Daoy (cell line): ENCODE measurements at places on chromosomes 2 and 18. TPM values are rescaled to one million over a fixed set of nuclear protein-coding genes. Genes with fewer than 3 reads are reported as not detected.
A peak's percentile ranks its signal among the peaks of the same experiment; 100 is the strongest.

GRCh38 chr2:184534986-184535385 is 63.3 kb upstream of the ZNF804A start:
- DNase-seq, result no peak

DNA sequence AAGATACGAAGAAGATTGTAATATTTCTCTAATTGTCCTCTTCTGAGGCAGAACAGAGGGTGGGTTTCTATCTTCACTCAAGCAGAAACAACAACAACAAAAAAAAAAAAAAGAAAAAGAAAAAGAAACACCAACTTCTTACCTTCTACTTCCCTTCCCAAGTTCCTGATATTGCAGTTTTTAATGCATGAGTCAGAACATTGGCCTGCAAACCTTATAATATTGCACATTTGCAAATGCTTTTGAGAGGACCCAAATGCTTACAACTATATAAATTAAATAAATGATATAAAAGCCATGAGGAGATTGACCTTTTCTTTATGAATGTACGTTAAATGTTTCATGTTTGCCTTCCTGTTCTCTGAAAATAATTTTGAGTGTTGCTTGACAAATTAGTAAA is 37.3 kb downstream of the PAX3 start:
- DNase-seq, result no peak

DNA sequence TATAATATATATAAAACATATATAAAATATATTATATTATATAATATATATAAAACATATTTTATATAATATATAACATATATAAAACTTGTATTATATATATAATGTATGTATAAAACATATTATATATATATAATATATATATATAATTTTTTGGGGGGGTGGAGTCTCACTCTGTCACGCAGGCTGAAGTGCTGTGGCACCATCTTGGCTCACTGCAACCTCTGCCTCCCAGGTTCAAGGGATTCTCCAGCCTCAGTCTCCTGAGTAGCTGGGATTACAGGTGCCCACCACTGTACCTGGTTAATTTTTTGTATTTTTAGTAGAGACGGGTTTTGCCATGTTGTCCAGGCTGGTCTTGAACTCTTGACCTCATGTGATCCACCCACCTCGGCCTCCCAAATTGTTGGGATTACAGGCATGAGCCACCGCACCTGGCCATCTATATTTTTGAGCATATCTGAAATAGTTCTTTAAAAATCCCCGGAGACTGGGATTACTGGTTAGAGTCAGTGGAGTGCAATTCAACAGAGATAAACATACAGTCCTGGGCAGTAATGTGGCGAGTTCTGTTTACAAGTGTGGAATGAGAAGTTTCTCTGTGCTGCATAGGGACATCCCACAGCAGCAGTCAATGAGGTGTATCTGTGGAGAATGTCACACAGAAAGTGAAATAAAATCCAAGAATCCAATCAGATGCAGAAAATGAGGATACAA is 208.4 kb downstream of the MYCN start:
- no peak for DNase-seq

- peak; percentile 22 for DNase-seq
Measured at GRCh38 chr2:16223841-16224177, 283.5 kb downstream of the MYCN start.

DNA sequence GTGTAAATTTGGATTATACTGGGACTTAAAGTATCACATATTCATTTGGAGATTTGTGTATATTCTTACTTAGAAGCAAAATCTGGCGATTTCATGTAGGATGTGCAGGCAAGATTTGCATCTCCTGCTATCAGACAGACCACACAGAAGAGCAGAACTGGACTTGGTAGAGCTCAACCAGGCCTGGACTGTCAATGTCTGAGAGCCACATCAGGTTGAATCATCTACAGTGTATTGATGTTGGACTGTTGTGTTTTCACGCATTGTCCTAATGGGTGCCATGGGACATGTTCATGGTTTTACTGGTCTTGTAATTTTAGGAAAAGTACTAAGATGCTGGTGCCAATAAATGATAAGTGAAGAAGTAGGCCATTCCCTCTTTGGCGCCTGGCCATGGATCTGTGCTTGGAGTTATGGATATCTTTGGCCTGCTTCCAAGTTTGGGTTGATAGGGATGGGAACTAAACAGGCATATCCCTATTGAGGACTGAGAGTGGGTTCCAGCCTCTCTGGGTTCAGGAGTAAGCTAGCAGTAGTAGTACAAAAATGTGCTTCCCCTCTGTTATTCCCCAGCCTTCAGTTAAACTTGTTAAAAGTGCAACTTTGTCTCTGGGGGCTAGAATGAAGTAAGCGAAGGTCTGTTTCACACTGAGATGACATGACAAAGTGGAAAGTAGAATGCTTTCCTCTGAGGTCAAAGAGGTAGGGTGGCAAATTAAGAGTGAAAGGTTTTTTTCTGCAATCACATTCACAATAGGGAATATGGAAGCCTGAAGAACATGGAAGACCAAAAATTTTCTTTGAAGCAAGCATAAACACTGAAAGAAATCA is 49.2 kb upstream of the NEMP2 start:
- no peak for DNase-seq

GRCh38 chr2:7722212-7722910 is 805.1 kb downstream of the RNF144A start:
- no peak for DNase-seq

- peak; percentile 51 for DNase-seq
Measured at GRCh38 chr18:67359873-67360838, 156.4 kb downstream of the DSEL start.

- DNase-seq, result no peak
Measured at GRCh38 chr2:238693337-238694093, 154.4 kb upstream of the TWIST2 start.

GRCh38 chr18:45423659-45424058 is 191.6 kb upstream of the SLC14A2 start:
- DNase-seq, result no peak

- DNase-seq, result no peak
Measured at GRCh38 chr2:28469304-28469703, 26.6 kb upstream of the PLB1 start.

- peak; percentile 15 for DNase-seq
Measured at GRCh38 chr18:8260319-8260718, 348.9 kb upstream of the RAB12 start.

GRCh38 chr2:148238561-148238960 is 217.7 kb downstream of the MBD5 start:
- DNase-seq, result no peak

- DNase-seq, result peak; percentile 59
Measured at GRCh38 chr2:113138428-113139322, 11.3 kb downstream of the IL1RN start.

GRCh38 chr2:168149150-168149974 is 98.0 kb downstream of the STK39 start:
- no peak for DNase-seq

DNA sequence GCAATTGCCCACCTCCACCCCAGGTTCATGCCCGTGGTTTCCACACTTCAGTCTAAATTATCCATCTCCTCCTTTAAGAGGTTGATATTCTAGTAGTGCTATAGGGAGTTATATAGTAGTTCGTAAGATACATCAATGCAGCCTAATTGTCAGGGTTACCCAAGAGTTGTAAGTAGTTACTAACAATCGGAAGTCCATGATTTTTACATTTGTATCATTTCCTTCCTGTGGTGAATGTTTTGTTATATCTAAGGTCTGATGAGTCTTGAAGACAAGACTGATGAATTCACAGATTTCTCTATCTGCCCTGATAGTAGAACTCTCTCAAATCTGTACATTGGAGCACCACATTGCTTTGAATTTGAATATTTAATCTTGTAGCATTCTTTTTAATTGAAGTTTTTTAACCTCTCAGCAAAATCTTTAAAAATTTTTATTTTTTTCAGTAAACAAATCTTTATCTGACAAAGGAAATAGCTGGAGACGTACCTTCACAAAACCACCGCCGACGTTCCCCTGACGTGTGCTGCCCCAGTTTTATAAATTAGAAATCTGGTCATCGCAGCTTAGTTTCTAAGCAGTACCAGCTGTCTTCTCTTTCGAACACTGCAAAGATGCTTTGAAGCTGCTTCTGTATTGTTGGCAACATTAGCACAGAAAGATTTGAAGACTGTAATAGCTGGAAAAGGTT is 264.5 kb downstream of the SOCS6 start:
- DNase-seq, result no peak

The GULP1 gene
- total RNA-seq, result 13.4 and 25.9 TPM in 2 replicates

The NEU4 gene
- not detected in 2 replicates for total RNA-seq

The CCDC150 gene
- 12.0 and 12.1 TPM in 2 replicates for total RNA-seq

The NAPG gene
- 32.8 and 41.3 TPM in 2 replicates for total RNA-seq

The ABCG8 gene
- not detected in 2 replicates for total RNA-seq

The STK36 gene
- 13.9 and 28.7 TPM in 2 replicates for total RNA-seq

The SGPP2 gene
- total RNA-seq, result 0.74 and 0.92 TPM in 2 replicates

The LOXHD1 gene
- total RNA-seq, result not detected in 2 replicates

The CTAGE1 gene
- total RNA-seq, result not detected in 2 replicates
